Hair follicular keratinocyte (primary cell): ENCODE measurements at places on chromosomes 5 and 9. TPM values are rescaled to one million over a fixed set of nuclear protein-coding genes. Genes with fewer than 3 reads are reported as not detected.

Gene CDH10
- total RNA-seq, result 0.15 TPM in 1 of 2 replicates, not detected in the other

Gene NAIP
- total RNA-seq, result 0.99 and 1.9 TPM in 2 replicates

Gene CCL27
- total RNA-seq, result not detected in 2 replicates

Gene FBP1
- not detected in 2 replicates for total RNA-seq

Gene SUSD3
- total RNA-seq, result 2.1 and 3.1 TPM in 2 replicates

Gene FAXDC2
- 0.84 and 3.7 TPM in 2 replicates for total RNA-seq

Gene C1QTNF2
- not detected in 2 replicates for total RNA-seq

Gene CANX
- total RNA-seq, result 325 and 372 TPM in 2 replicates

Gene GABRB2
- total RNA-seq, result not detected in 2 replicates

Gene INVS
- 18.5 and 19.1 TPM in 2 replicates for total RNA-seq

Gene ARAP3
- total RNA-seq, result 2.6 and 4.4 TPM in 2 replicates

Gene AGXT2
- total RNA-seq, result not detected in 2 replicates

Gene ZBTB5
- total RNA-seq, result 7.4 and 8.5 TPM in 2 replicates

Gene POU5F2
- total RNA-seq, result 0.04 and 0.08 TPM in 2 replicates

Gene TSSK1B
- 0.04 and 0.08 TPM in 2 replicates for total RNA-seq

Gene B4GALT1
- total RNA-seq, result 82.0 and 117 TPM in 2 replicates

Gene SLCO6A1
- not detected in 2 replicates for total RNA-seq

Gene ASPN
- 0.08 TPM in 1 of 2 replicates, not detected in the other for total RNA-seq

Gene IDNK
- 2.3 and 3.3 TPM in 2 replicates for total RNA-seq

Gene NR6A1
- 0.27 and 0.47 TPM in 2 replicates for total RNA-seq

Gene TAF7
- 28.9 and 35.5 TPM in 2 replicates for total RNA-seq

Gene SLC23A1
- not detected in 2 replicates for total RNA-seq

Gene CIZ1
- total RNA-seq, result 48.4 and 49.0 TPM in 2 replicates

Gene LCN1
- not detected in 2 replicates for total RNA-seq

Gene FGD3
- 0.04 and 0.16 TPM in 2 replicates for total RNA-seq

Gene TRPM6
- 0.08 and 0.47 TPM in 2 replicates for total RNA-seq

Gene PCDHB10
- total RNA-seq, result under 0.01 and 0.04 TPM in 2 replicates

Gene PRRT1B
- total RNA-seq, result not detected in 2 replicates

Gene AHRR
- 0.72 and 0.94 TPM in 2 replicates for total RNA-seq

Gene LECT2
- total RNA-seq, result not detected in 2 replicates

Gene F2RL2
- total RNA-seq, result 0.27 TPM in 1 of 2 replicates, not detected in the other

Gene SPATA31C1
- not detected in 2 replicates for total RNA-seq

Gene PAEP
- total RNA-seq, result not detected in 2 replicates

Gene ZNF483
- 1.2 and 2.2 TPM in 2 replicates for total RNA-seq

Gene RHOBTB3
- 0.39 and 2.2 TPM in 2 replicates for total RNA-seq

Gene GLDC
- 0.94 and 11.5 TPM in 2 replicates for total RNA-seq

Gene TMEM38B
- total RNA-seq, result 8.5 and 10.1 TPM in 2 replicates

Gene WDR70
- 17.6 and 27.3 TPM in 2 replicates for total RNA-seq

Gene IL9
- total RNA-seq, result not detected in 2 replicates

Gene DND1
- total RNA-seq, result 0.78 and 1.6 TPM in 2 replicates

Gene MAMDC4
- 2.6 and 3.1 TPM in 2 replicates for total RNA-seq

Gene TPPP
- total RNA-seq, result 0.49 and 0.94 TPM in 2 replicates

Gene MTMR12
- 14.0 and 20.5 TPM in 2 replicates for total RNA-seq

Gene CENPH
- total RNA-seq, result 25.0 and 35.6 TPM in 2 replicates

Gene IL7R
- total RNA-seq, result 4.1 and 5.5 TPM in 2 replicates

Gene LRRTM2
- total RNA-seq, result 0.42 TPM in 1 of 2 replicates, not detected in the other

Gene FOXD4L3
- not detected in 2 replicates for total RNA-seq

Gene SYNPO
- 15.4 and 30.0 TPM in 2 replicates for total RNA-seq

Gene SIT1
- not detected in 2 replicates for total RNA-seq

Gene CSF2
- 16.9 and 49.0 TPM in 2 replicates for total RNA-seq

Gene NDOR1
- 9.0 and 11.4 TPM in 2 replicates for total RNA-seq

Gene NME5
- total RNA-seq, result not detected in 2 replicates

Gene WNT8A
- total RNA-seq, result not detected in 2 replicates

Gene PALM2AKAP2
- total RNA-seq, result 1.9 and 3.3 TPM in 2 replicates

Gene GABBR2
- 0.08 TPM in 1 of 2 replicates, not detected in the other for total RNA-seq

Gene ANKRD20A1
- not detected in 2 replicates for total RNA-seq

Gene SLIT3
- total RNA-seq, result 1.3 and 13.8 TPM in 2 replicates

Gene FGF1
- total RNA-seq, result 0.19 TPM in 1 of 2 replicates, not detected in the other

Gene NR4A3
- total RNA-seq, result 0.15 TPM in 1 of 2 replicates, not detected in the other

Gene STK32A
- under 0.01 TPM in 1 of 2 replicates, not detected in the other for total RNA-seq
